ENCODE measurements at places on chromosomes 7 and 10. TPM values are rescaled to one million over a fixed set of nuclear protein-coding genes. Genes with fewer than 3 reads are reported as not detected.

GRCh38 chr10:76735866-76736265 lies 901.7 kb downstream of the KCNMA1 start:
- no peak for DNase-seq

DNA sequence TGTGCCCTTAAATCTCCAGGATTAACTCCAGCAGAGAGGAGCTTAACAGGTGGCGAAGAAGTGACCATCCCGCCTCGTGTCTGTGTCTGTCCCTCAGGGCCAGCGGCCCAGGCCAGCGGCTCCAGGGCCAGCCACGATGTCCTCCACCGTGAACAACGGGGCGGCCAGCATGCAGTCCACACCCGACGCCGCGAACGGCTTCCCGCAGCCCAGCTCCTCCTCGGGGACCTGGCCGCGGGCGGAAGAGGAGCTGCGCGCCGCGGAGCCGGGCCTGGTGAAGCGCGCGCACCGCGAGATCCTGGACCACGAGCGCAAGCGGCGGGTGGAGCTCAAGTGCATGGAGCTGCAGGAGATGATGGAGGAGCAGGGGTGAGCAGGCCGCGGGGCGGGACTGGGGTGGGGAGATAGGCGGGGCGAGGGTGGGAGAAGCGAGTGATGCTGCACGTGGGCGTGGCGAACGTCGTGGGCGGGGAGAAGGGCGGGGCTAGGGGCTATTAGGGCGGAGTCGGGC lies 33.3 kb downstream of the SRRM3 start:
- DNase-seq, result peak; percentile 84

DNA sequence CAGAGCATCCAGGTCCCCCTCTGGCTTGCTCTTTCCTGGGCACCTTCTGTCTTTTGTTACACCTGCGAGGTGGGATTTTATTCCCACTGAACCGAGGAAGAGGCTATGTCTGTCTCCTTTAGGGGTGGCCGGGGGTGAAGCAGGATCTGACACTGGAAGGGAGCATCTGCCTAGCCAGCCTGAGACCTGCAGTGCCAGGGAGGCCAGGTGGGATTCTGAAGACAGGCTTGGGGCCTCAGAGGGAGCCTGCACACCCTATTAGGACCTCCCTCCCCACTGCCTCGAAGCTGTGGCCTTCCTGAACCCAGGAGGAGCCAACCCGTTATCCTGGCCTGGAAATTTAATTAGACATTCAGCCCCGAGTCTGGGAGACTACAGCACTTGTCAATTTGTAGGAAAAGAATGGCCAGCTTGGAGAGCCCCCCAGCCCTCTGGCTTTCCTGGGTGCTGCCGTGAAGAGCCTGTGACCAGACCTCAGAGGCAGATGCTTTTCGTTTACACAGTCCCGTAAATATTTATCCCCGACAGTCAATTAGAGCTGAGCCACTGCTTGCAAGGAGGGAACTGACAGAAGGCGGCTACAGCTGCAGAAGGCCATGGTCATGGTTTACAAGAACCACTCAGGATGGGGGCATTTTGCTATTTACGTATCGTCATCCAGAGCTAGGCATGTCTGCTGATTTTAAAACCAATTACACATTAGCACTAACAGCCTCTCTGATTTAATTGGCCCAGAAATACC lies 19.7 kb downstream of the CHAT start:
- no peak for DNase-seq

GRCh38 chr7:130127821-130128317 lies 57.5 kb downstream of the KLHDC10 start:
- peak; percentile 78 for DNase-seq

Gene CFTR
- total RNA-seq, result 0.43 TPM

GRCh38 chr7:122919643-122920181 lies 33.5 kb upstream of the CADPS2 start:
- DNase-seq, result no peak

DNA sequence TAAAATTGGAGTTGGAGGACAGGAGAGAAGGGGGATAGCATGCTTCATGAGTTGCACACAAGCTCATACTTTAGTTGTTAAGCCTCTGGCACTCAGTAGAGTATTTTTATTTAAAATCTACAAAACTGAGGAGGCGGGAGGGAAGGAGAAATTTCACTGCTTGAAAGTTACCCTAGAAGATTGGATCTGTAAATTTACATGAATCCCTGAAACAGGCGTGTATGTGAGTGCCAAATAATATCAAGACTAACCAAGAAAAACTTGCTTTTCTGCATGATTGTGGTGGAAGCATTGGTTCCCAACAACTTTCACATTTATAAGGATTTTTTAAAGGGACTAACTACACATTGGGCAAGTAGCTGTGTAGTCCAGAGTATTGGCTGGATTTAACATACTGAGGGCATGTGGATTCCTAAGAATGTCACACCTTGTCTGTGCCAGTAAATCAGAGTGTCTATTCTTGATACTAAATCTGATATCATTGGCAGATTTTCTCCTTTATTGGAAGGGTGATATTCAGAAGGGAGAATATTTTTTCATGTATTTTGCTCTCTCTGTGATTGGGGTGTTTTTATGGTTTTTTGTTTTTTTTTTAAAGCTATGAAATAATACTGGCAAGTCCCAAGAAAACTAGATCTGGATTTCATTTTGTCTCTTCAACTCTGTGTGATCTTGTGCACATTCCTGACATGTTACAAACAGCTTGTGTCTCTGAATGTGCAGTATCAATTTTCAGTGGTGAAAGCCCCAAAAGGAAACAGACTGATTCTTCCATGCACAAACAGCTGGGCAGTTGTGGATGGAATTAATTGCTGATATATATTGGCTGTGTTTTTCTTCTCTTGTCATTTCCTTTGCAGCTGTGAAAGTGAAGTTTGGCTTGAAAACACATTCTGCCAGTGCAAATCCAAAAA lies 67.2 kb downstream of the ADD3 start:
- DNase-seq, result peak; percentile 85

DNA sequence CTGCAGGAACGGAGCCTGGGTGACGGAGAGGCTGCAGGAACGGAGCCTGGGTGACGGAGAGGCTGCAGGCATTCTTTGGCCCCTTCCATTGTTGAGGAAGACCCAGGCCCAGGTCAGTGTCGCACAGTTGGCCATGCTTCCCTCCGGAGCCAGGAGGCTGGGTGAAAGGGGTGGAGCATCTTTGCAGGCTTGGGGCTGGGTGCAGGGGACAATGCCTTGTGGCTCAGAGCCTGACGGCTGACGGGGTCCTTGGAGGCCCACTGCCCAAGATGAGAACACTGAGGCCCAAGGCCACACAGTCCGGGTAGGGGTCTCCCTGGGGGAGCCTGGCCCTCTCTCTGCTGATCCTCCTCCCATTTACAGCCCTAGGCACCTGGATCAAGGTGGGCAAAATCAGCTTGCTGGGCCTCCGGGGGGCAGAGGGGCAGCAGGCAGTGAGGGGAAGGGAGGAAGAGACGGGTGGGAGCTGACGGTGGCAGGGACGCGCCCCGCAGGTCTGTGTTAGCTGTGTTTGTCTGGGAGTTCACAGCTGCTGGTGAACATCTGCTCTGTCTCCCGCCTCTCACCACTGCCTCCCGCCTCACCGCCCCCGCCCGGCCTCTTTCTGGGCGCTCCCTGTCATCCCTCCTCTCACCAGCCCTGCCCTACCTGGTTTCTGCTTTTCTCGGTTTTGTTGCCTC lies 30.6 kb upstream of the PCBD1 start:
- no peak for DNase-seq

Gene SPDYE18
- not detected for total RNA-seq

Gene GPR15LG
- total RNA-seq, result not detected
